ENCODE measurements at places on chromosomes 3 and 15. TPM values are rescaled to one million over a fixed set of nuclear protein-coding genes. Genes with fewer than 3 reads are reported as not detected.

DNA sequence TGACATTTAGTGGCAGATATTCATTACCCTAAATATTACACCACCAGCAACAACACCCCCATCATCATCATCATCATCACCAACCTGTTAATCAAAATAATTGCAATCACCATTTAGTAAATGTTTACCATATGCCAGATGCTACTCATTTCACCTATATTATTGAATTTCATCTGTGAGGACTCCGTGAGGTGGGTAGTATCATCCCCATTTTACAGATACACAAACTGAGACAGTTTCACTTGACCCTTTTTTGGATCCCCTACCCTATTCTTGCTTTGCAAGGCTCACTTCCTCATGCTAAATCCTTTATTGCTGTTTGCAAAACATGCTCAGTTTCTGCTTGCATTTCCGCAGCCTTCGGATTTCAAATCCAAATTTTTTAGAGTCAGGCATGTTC is 18.3 kb upstream of the DET1 start:
- DNase-seq: no peak

DNA sequence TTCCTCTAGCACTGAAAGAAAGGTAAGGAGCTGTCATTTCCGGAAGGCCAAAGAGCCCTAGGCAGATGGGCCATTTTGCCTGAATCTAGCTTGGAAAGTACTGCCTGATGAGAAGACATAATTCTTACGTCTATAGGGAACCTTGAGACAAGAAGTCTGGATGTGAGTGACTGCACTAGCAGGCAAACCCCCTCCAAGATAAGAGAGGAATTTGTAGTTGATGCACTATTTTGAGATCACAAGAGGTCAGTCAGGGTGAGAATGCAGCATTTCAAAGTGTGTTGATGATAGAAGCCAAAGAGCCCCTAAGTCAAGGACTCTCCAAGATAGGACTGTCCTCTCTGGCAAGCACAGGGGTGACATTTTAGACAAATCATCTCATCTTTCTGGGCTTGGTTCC is 99.2 kb downstream of the HES1 start:
- DNase-seq: no peak

DNA sequence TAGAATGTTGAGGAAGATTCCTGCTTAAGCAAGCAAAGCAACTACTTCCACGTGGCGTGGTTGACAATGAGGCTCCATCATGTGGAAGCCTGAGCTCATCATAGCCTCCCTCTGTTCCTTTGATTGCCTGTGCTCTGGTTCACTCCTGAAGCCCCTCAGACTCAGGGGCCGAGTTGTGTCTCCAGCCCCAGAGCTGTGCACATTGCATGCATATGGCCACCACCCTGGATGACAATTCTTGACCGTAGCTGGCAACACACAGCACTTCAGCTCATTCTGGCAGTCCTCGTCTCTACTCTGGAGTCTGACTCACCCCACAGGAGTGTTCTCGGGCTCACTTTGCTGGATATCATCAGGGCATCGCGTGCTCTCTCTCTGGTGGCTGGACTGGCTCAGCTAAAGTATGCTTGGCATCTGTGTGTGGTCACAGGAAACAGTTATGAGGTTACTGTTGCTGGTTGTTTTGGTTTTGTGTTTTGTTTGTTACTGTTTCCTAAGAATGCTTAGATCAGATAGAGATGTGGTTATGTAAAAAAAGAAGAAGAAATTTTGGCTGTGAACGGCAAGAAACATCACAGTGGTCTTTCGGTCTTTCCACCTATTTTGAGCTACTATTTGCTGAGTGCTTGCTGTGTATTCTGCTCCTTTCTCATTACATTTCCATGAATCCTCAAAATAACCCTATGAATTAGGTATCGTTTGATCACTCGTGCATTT is 41.6 kb upstream of the MRPS22 start:
- DNase-seq: no peak

DNA sequence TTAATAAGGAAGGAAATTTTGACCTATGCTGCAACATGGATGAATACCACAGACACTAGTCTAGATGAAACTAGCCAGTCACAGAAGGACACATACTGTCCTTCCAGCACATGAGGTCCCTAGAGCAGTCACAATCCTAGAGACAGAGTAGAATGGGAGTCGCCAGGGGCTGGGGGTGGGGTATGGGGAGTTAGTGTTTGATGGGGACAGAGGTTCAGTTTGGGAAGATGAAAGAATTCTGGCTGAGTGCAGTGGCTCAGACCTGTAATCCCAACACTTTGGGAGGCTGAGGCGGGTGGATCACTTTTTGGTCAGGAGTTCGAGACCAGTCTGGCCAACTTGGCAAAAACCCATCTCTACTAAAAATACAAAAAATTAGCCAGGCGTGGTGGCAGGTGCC is 99.2 kb downstream of the TPRA1 start:
- DNase-seq: no peak

DNA sequence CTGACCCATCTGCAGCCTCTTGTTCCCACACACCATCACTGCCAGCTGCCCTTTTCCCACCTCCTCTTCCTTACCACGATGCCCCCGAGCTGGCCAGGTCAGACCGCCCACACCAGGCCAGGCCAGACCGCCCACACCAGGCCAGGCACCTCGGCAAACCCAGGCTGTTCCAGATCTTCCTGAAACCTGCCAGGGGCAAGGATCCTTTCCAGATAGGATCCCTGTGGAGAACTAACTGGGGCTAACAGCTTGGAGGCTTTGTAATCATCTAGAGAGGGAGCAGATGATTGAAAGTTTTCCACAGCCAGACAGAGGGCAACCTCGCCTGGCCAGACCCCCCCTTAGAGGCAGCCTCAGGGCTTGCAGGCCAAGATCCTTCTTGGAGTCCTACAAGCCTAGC is 287.3 kb upstream of the TLE3 start:
- no peak for DNase-seq

DNA sequence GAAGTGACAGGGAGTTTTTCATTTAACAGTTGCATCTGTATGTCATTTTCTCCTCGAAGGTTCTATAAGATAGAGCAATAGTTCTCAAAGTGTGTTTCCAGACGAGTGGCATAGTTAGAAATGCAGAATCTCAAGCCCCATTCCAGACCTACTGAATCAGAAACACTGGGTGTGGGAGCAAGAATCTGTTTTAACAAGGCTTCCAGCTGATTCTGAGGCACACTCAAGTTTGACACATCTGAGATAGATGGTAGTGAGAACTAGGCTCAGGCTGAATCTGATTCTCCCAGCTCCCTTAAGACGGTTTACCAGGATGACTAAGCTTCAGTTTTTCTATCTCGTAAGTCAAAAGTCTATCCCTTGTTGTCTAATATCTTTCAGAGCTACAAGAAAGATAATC is 159.8 kb upstream of the NUDT16 start:
- DNase-seq: no peak

DNA sequence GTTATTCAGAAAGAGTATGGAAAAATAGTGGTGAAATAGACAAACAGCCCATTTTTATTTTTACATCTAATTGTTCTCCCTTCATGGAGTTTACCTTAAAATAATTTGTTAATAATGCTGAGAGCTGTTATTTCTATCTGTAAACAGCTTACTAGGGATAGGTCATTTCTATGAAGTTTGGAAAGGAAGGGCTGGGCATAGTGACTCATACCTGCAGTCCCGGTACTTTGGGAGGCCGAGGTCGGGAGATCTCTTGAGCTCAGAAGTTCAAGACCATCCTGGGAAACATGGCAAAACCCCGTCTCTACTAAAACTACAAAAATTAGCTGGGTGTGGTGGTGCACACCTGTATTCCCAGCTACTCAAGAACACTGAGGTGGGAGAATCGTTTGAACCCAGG is 624.3 kb upstream of the LMCD1 start:
- DNase-seq: no peak

GRCh38 chr15:90364251-90364650 is 12.2 kb downstream of the ZNF774 start:
- no peak for DNase-seq

GRCh38 chr3:59878038-59878427 is 828.2 kb upstream of the CFAP20DC start:
- DNase-seq: no peak

- no peak for DNase-seq
Measured at GRCh38 chr15:68679161-68679560, 100.4 kb downstream of the CORO2B start.

DNA sequence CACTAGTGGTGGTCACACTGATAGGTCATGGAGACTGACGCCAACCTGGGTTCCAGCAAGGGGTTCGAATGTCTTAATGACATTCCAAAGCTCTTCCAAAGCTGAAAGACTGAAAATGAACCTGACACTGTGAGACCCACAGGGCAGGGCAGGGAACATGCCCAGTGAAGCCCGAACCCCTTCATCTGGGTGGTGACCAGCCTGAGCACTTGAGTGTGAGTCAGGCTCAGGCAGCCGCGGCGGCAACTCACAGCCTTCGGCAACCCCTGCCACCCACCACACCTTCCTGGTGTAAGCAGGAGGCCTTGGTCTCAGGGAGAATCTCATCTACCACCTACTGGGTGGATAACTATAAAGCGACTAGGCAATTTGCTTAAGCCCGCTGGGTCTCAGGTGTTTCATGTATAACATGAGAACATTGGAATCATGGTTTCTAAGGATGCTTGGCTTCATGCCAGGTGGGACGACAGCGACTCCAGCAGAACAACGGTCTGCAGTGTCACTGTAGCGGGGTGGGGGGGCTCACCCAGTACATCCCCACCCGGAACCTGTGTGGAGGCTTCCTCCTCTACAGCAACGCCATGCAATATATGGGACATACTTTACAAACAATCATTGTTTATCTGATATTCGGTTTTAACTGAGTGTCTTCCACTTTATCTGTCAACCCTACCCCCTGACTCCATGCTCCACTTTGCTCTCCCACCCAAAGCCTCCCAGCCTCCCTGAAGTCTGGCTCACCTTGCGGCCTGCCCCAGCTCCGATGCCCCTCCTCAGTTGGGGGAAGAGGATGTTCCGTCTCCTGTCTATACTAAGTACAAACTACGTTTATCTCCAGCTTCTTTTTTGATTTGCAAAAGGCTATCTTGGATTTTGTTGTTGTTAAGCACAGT is 125.0 kb upstream of the MEF2A start:
- no peak for DNase-seq

DNA sequence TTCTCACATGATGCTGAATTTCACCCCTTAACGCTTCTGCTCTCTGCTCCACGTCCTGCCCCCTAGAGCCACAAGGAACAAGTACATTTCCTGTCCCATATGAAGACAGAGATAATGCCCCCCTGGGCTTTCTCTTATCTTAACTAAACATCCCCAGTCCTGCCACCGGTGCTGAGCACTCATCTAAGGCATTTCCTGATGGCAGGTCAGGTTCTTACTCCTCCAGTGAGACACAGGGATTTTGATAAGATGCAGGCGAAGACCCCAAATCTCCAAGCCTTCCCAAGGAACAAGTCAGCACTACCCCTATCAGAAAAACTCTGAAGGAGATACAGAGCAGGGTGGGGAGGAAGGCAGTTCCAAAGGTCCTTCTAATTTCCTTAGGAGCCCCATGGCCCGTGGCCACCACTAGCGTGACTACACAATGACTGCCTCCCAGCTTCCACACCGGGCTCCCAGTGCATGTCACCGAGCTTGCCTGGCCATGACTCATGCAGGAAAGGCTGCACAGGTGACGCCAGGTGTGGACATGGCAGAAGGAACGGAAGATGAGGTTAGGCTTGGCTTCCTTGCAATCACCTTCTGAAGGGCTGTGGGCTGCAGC is 152.9 kb downstream of the XXYLT1 start:
- DNase-seq: no peak

GRCh38 chr15:86077070-86077469 is 2.6 kb upstream of the AGBL1 start:
- DNase-seq: no peak

- DNase-seq: no peak
Measured at GRCh38 chr3:196611761-196612483, 27.6 kb upstream of the NRROS start.

GRCh38 chr3:38297537-38297936 is 15.4 kb downstream of the SLC22A14 start:
- DNase-seq: no peak

DNA sequence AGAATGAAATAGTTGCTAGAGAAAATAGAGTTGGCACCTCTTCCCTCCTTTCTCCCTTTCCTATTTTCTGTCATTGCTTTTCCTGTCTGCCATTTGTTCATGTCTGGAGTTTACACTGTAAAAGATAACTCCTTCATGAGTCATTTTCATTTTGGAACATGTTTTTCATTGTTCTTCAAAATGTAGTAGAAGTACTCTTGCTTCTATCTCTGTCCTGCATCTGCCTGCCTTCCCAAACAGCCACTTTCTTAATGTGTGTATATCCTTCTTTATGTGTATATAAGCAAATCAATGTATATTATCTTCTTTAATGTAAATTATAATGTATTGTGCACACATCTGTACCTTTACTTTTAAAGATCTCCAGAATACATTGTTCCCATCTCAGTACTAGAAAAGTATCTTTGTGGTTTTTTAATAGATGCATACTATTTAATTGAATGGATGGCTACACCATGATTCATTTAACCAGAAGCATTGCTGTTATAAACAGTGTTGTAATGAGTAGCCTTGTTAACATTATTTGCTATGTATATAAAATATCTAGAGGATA is 41.1 kb downstream of the TSC22D2 start:
- no peak for DNase-seq

GRCh38 chr3:28042707-28043106 is 198.7 kb upstream of the CMC1 start:
- no peak for DNase-seq

DNA sequence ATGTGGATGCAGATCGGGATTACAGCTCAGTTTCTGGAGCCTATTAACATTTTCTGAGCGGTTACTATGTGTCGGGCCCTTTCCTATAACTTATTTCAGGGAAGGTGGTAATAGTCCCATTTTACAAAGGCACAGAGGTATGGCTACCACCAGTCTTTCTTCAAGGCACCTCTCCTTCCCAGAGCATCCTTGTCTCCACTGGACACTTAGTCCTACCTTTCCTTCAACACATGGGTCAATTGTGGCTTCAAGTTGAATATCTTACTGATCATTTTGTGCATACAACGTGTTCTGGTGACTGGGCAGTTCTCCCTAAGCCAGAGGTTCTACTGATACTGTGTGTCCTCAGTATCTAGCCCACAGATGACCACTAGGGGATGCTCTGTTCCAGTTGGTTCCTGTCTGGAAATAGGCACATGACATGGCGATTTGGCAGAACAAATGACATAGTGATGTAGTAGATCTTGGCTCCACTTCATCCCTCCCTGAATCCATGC is 60.7 kb upstream of the CMTM8 start:
- DNase-seq: peak; percentile 61

NOX5 gene
- 0.53 TPM for polyA plus RNA-seq

NANOGP8 gene
- polyA plus RNA-seq: 0.21 TPM

P2RY13 gene
- polyA plus RNA-seq: 1.9 TPM

P3H2 gene
- 128 TPM for polyA plus RNA-seq

SI gene
- polyA plus RNA-seq: not detected

TM4SF4 gene
- 1.9 TPM for polyA plus RNA-seq

NMNAT3 gene
- 10.9 TPM for polyA plus RNA-seq

GPR176 gene
- 15.1 TPM for polyA plus RNA-seq

CFAP44 gene
- polyA plus RNA-seq: 18.0 TPM

GOLGA8G gene
- polyA plus RNA-seq: 0.26 TPM

Data from right renal pelvis (tissue), 4 donors.